ENCODE measurements at places on chromosomes 5 and 9.

DNA sequence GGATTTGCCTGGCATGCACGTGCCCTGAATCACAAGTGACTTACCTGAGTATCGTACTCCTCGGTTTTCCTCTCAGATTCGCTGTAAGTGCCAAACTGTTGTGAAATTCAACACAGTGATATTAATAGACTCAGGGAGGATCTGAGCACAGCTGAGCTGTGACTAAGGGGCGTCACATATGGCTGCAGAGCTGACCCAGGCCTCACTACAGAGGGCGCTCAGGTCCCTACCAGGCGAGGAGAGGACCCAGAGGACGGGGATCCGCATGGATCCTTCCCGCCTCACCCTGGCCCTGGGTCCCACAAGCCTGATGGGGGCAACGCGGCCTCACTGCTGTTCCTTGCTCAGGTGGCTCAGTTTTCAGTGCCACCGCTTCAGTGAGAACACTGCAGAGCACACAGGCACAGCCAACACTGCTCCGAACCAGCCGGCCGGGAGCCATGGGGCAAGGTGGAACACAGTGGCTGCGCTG is 20.1 kb downstream of the CLPTM1L start:
- DNase-seq, result no peak

GRCh38 chr5:141492168-141492885 is 3.4 kb downstream of the PCDHGC5 start:
- no peak for DNase-seq

DNA sequence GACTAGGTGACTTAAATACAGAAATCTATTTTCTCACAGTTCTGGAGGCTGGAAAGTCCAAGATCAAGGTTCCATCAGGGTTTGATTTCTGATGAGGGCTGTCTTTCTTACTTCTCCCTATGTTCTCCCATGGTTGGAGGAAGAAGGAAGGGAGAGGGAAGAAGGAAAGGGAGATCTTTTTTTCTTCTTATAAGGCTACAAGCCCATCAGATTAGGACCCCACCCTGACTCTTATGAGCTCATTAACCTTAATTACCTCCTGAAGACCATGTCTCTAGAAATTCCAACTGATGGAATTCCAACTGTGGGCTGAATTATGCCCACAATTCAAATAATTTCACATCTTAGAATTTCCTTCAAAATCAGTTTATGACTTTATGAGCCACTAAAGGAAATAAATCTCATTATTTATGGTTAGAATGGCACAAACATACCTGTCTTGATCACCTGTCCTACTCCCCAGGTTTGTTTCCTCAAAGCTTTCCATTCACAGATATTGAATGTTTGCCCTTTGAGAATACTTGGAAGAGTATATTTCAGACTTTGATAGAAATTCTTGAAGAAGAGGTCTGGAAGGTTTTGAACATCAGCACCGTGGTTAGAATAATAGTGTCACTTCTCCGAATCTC is 7.6 kb downstream of the PPWD1 start:
- no peak for DNase-seq

DNA sequence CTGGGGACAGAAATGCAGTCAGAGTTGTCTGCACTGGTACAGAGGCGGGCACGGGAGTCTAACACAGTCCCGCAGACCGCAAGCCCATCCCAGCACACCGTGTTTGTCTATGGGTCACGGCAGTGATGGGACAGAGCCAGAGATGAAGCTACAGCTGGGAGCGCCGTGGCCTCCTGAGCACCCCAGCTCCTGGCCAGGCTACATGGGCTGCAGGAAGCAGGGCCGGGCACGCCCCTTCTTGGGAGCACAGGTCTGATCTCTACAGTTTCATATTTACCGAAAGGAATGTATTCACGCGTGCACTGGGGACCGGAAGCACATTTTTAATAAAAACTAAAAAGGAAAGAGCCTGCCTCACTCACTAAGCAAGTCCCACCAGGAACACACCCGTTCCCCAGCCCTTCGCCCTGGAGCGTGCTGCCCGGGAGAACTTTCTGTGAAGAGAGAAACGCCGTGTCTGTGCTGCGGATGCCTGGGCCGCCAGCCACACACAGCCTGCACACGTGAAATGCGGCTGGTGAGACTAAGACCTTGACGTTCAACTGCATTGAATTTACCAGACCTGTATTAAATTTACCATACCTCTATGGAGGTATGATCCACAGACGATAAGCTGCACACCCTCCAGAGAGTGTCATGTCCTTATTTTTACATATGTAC is 81.1 kb downstream of the VAV2 start:
- DNase-seq, result no peak

GRCh38 chr5:65199993-65200675 is 281.6 kb downstream of the ADAMTS6 start:
- DNase-seq, result peak; percentile 20

DNA sequence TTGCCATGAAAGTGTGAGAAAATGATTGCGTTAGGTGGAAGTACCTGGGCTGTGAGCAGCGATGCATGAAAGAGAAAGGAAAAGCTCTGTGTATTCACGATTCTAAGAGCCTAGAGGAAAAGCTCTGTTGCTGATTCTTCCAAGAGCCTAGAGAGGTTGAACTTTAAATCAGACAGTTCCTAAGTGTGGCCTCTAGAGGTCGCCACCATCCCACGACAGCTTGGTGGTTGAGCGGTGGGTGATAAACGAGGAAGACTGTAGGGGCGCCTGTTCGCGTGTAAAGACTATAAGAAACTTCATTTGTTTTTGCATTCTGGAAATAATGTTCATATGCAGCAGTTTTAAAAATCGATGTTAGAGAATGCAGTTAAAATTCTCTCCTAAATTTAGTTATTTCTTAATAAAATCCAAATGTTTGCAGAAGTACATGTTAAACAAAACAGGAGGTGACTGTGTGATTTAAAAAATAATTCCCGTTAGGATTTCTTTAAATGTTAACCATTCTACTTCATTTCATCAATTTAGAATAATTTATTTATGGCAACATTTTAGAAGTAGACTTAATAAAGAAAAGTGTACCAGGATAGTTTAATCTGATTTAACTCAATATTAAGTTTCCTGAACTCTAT is 107.7 kb downstream of the TENT4A start:
- DNase-seq, result peak; percentile 15

DNA sequence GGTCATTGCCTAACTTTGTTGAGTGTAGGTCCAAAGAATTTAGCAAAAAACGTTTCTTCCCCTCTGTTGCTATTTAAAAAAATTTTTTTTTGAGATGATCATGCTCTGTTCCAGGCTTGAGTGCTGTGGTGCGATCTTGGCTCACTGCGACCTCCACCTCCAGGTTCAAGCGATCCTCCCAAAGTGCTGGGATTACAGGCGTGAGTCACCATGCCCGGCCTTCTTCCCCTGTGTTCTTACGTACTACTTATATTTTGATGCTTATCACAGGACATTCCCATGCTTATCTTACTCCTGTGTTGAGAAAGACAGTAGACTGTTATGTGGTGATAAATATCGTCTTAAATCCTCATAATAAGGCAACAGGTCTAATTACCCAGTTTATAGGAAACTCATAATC is 2.5 kb downstream of the ACER2 start:
- no peak for DNase-seq

- no peak for DNase-seq
Measured at GRCh38 chr5:147882586-147883313, 4.2 kb downstream of the SCGB3A2 start.

- no peak for DNase-seq
Measured at GRCh38 chr5:40614923-40615585, 64.7 kb upstream of the PTGER4 start.

DNA sequence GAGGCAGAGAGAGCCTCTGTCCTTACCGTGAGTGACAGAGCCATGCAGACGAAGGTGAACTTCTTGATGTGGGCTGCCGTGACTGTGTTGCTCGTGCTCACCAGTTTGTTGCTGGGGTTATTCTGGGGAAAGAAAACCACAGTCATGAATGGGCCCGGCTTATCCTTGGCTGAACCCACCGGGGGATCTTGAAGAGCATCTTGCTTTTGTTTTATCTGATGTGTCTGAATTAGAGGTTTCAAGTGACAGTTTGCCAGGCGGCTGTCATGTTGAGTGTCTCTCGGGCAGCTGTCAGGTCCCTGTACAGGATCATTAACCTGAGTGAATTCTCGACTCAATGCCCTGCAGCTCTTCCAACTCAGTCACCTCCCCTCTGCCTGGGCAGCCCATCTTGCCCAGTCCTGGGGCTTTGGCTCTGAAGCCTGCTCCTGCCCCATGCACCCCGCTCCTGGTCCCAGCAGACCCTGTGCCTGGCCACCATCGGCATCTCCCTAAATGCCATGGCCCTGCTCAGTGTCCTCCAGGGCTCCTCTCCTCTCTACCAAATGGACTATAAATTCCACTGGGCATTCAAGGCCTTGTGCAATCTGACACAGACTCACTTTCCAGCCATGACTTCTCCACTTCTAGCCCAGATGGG is 77.4 kb downstream of the OTULIN start:
- DNase-seq, result no peak

DNA sequence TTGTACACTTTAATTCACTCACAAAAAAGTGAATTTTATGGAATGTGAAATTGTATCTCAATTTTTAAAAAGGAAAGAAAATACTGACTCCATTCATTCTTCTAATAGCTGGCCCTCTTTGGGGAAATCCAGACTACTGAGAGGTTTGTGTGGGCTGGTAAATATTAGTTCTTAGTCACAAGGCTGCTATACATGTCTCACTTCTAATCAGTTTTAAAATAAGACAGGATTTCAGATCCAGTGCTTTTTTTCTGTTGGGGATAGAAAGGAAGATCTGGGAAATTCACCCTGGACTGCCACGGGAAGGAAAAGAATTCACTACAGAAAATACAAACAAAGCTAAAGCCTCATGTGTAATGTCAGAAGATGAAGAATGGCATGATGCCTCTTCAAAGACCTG is 32.7 kb upstream of the ADAMTSL1 start:
- peak; percentile 37 for DNase-seq

- DNase-seq, result no peak
Measured at GRCh38 chr5:33283243-33283642, 157.5 kb upstream of the TARS1 start.

GRCh38 chr5:54659700-54660131 is 142.2 kb downstream of the SNX18 start:
- DNase-seq, result no peak

DNA sequence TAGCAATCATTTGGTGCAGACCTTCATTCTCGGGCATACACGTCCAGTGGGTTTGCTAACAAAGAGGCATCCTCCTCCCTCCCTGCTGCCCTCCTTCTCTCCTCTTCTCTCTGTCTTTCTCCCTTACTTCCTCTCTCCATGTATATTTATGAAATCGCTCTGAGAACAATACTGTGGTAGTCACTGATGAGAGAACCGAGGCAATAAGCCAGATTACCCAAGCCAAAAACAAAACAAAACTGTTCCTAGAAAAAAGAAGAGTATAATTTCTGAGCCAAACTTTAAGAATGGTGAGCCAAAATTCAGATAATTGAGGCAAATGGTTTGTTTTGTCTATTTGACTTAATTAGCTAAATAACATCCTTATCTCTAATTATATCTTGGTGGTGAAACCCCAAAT is 15.8 kb upstream of the HMHB1 start:
- DNase-seq, result no peak

- no peak for DNase-seq
Measured at GRCh38 chr9:136090768-136091581, 4.1 kb downstream of the NACC2 start.

DNA sequence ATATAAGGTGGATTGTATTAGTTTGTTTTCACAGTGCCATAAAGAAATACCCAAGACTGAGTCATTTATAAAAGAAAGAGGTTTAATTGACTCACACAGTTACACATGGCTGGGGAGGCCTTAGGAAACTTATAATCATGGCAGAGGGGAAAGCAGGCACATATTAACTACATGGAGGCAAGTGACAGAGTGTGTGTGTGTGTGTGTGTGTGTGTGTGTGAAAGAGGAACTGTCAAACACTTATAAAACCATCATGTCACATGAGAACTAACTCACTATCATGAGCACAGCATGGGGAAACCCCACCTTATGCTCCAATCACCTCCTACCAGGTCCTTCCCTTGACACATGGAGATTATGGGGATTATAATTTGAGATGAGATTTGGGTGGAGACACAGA is 118.6 kb downstream of the SPEF2 start:
- no peak for DNase-seq

DNA sequence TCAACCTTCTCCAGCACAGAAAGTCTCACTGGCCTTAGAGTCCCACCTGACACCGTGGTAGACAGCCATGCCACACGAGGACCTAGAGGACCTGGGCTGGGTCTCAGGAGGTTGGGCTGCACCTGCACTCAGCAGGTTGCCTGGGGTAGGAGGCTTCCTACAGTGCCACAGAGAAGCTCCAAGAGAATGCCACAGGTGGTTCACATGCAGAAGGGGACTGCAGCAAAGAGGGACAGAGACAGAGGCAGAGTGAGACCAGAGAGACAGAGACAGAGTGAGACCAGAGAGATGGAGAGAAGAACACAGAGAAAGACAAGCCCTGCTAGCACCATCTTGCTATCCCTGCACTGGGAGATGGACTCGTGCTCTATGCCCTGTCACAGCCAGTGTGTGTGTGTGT is 5.7 kb downstream of the CAMK2A start:
- DNase-seq, result no peak

DNA sequence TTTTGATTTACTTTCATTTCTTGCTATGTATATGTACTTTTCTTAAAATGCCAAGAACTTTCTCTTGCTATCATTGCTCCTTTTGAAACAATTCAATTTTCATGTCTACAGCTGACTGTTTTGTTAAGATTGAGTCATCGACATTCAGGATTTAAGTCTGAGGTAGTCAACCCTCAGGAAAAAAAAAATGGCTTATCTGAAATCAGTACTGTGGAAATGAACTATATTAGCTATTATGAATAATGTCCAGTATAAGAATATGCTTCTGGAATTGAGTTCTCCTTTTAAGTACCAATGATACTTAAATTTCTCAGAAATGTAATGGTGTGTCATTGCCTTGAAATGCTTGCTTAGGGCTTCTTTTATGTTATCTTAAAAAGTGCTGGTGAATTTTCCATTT is 37.9 kb downstream of the TNFAIP8 start:
- peak; percentile 25 for DNase-seq

- DNase-seq, result no peak
Measured at GRCh38 chr5:148839960-148840359, 13.5 kb downstream of the ADRB2 start.

All from GM03348 (cell line).